ENCODE measurements at places on chromosomes 11 and 22.

- no peak for DNase-seq
These were observed 8.7 kb downstream of the SBF2 start for GRCh38 chr11:10285148-10285802.

GRCh38 chr11:66334605-66335442 is 1.4 kb downstream of the RIN1 start:
- no peak for DNase-seq

GRCh38 chr11:134248910-134249480 is 4.2 kb downstream of the THYN1 start:
- no peak for DNase-seq

DNA sequence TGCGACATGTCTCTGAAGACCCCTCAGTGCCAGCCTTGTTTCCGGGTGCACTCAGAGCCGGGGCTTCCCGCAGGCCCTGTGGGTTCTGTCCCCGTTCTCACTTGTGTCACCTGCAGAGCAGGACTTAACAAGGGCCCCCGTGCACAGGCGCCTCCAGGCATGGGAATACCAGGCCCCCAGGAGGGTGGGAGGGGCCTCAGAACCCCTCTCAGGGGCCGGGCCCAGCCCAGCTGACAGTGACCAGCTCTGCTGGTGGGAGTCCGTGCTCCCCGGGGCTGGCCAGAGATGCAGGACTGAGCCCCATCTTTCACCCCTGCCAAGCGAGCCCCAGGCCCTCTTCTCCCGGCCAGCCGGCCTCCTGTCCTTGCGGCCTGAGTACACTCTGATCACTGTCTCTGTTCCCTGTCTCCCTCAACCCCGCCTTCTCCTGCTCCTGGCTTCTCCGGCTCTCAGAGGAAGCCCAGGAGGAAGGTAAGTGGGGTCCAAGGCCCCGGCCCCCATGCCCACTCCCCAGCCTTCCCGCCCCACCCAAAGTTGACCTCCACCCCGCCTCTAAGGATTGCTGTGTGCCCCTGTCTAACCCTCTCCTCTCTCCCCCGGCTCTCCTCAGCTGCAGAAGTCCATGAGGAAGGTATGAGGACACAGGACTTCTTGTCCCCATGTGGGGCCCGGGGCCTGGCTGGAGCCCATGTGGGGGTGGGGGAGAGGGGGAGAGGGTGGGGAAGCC is 5.3 kb downstream of the TNNT3 start:
- DNase-seq, result no peak

DNA sequence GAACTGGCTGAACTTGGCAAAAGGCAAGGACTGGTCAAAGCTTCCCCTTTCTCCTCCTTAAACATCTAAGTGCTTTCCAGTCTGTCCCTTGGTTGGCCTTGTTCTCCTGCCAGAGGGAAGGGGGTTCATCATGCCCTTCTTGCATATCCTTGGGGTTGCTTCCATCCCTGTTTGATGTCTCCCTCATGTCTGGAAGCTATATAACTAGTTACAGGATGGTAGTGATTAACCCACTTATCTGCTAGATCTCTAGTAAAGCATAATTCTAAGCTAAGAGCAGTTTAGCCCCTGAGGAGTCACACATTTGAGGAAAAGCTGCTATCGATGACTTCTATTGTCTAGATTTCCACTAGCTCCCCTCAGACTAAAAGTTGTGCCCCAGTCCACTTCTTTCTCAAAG is 22.9 kb downstream of the APOL5 start:
- DNase-seq, result no peak

DNA sequence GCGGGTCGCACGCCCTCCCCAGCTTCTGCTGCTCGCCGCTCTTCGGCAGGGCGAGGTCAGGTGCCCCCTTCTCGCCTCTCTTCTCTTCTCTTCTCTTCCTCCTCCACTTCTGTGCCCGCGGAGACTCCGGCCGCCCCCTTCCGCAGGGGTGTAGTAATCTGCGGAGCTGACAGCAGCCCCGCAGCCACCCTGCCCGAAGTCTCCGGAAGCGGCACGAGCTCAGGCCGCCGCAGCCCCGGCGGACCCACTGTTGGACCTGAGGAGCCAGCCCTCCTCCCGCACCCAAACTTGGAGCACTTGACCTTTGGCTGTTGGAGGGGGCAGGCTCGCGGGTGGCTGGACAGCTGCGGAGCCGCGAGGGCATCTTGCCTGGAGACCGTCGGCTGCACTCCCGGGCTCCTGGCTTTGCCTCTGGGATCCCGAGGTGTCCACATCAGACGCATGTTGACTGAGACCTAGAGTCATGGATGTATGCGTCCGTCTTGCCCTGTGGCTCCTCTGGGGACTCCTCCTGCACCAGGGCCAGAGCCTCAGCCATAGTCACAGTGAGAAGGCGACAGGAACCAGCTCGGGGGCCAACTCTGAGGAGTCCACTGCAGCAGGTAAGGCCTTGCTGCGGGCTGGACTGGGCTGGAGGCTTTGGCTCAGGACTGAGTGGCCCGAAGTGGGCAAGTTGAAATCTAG is 486 bp downstream of the STIM1 start:
- DNase-seq, result peak; percentile 30

GRCh38 chr11:124842305-124842704 is 22.9 kb upstream of the ROBO3 start:
- no peak for DNase-seq

DNA sequence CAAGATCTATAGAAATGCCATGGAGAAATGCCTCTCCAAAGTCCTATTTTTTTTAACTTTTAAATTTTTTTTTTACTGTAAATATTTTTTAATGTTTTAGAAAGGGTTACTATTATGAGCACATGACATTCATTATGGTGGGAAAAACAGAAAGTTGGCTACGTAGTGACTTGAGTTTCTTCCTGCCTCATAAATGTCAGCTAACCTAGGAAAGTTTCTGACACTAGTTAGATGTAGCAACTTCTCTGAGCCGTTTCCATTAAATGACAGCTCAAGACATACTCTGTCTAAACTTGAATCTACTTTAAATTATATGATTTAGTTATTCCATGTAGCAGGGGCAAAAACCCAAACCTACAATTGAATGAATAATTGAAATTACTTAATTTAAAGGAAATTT is 18.4 kb upstream of the CTSC start:
- no peak for DNase-seq

DNA sequence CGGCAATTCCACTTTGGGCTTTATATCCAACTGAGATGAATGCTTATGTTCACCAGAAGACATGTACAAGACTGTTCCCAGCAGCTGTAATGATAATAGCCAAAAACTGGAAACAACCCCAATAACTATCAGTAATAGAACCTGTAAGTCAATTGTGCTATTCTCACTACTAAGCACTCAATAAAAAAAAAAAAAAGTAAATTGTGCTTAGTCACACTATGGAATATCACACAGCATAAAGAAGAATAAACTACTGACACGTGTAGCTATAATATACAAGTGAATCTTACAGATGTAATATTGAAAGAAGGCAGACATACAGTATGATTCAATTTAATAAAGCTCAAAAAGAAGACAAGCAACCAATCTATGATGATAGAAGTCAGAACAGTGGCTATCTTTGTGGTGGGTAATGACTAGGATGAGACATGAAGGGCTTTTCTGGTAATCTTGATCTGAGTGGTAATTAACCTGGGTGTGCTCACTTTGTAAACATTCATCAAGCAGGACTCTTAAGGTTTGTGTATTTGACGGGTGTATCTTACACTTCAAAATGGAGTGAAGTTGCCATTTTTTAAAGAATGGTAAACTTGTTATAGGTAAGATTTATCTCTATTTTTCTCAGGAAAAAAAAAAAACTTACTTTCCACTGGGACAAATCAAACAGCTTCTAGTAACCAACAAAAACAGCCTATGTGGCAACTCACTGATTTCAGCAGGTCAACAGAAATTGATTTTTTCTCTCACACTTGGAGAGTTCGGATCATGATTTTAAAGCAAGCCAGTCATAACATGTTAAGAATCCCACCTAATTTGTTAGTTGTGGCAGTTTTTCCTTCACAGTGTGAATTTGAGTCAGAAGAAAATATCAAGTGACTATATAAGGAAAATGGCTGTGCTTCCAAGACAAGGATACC is 84.2 kb downstream of the CCDC83 start:
- no peak for DNase-seq

DNA sequence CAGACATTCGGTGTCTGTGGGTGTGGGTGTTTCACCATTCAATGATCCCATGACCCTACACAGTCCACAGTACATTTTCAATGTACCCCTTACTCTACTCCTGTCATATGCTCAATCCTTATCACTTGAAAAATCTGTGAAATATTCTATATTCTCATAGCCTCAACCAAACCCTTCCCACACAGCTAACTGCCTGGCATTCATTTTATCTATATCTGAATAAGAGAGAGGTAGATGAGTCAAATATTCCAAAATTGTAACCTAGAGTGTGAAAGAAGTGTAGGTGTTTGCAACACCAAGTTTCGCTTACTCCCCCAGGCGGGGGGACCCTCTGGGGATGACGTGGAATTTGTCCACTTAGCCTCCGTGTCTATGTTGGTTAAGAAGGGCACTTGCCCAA is 354.8 kb downstream of the ETS1 start:
- no peak for DNase-seq

DNA sequence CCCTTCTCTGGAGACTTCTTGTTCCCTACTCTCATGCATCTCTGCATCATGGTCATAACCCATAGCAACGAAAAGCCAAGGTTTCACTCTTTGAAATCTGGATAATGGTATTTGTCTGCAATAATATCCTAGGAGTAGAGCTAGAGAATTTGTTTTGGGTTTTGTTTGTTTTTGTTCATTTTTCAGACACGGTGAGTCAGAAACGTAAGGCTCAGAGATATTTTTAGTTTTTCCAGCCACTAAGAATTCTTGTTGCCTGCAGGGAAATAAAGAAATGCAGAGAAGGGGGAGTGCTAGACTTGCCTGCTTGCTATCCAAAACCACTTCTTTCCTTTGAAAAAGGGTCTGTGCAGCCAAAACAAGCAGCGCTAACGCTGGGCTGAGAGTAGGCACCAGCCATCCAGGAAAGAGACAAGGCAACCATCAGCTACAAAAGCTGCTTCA is 26.0 kb downstream of the POU2AF3 start:
- no peak for DNase-seq

DNA sequence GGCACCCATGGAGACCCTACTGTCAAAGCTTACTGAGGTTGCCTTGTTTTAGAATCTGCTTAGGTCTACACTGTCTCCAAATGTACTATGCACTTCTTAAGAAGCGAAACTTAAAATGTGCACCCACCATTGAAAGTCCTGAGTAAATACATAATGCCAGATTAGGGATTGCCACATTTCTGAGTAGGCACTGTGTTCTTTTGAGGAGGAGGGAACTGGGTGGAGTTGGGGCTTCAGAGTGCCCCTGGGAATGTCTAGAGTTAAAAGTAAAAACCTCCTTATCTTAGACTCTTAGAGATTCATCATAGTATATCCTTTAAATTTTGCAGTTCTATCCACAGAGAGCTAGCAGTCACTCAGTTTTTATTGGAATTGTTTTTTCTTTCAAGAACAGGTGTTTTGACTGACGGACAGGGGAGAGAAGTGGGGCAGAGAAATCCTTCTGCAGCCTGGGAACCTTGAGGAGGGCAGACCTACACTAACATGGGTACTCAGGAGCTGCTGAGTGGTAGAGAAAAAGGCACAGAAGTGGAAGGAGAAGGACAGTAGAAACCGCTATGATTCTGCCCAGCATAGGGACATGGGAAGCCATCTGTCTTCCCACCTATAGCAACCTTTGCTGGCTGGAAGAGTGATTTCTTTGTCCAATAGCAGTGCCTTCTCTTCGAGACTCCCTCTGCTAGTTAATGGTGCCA is 33.4 kb upstream of the MICAL2 start:
- no peak for DNase-seq

DNA sequence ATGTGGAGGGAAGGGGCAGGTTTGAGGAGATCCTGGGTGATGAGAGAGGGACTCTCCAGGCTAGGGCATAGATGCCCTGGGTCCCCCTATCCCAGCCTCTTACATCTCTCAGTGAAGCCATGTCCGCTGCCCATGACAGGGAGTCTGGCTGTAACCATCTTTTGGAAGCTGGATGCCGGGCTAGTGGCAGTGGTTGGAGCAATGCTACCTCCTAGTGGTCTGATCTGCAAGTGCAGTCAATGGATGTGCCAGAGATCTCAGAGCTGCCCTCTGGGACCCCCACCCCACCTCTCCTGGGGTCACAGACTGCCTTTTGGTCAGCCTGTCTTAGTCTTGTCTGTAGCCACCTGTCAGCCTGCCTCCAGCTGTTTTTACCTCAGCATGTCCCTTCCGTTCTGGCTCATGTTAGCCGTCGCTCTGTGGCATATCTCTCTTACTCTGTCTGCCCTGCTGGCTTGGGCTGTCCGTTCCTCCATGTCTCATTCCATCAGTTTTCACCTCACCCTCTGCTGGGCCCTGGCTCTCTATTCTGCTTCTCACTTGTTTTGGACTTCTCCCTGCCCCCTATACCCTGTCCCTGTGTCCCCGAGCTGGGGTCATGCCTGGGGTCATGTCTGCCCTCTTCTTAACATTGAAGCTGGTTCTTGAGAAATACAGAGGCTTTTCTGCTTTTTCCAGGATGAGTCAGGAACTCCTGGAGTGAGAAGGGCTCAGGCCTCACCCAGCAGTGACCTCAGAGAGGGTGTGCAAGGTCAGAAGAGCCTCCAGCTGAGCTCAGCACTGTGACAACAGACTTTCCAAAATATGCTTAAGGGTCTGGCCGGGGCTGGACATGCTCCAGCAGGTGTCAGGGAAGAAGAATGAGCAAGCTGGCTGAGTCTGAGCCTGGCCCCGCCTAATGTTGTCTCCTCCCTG is 52.0 kb upstream of the THY1 start:
- peak; percentile 74 for DNase-seq

GRCh38 chr11:118918128-118918685 is 7.5 kb downstream of the BCL9L start:
- peak; percentile 69 for DNase-seq

DNA sequence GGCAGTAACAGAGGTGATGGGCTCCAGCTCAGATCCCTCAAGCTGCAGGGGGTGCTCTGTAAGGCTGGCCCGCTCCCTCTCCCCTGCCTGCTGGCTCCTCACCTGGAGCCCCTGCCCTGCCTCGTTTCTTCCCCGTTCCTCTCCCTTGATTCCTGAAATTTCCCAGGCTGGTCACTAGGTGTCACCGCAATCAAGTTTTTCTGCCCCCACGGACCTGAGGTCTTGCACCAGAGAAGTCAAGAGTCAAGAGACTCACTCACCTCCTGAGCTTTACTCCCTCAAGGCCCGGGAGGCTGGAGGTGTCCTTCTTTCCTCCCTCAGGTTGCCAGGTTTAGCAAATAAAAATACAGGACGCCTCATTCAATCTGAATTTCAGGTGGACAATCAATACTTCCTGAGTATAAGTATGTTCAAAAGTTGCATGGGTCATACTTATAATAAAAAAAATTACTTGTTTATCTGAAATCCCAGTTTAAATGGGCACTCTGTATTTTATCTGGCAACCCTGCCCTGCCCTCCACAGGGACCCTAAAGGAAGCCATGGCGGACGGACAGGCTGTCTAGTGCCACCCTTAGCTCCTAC is 69.2 kb downstream of the SCUBE1 start:
- peak; percentile 62 for DNase-seq

DNA sequence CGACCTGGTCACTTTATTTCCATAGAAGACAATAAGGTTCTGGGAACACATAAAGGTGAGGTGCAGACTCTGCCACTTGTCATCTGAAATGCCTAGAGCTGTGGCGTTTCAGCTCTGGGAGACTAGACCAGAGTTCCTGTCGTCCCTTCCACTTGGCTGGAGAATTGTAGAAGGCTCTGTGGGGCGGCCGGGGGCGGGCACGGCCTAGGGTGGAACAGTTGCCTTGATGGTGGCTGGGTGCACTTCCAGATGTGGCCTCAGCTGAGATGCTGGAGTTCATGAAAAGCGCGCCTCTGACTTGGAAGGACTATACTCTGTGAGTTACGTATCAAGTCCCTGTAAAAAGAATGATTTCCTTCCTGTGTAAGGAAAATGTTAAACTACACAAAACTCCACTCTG is 16.8 kb downstream of the TRMU start:
- DNase-seq, result no peak

All from WERI-Rb-1 (cell line).